ENCODE measurements at places on chromosomes 5 and 9.

DNA sequence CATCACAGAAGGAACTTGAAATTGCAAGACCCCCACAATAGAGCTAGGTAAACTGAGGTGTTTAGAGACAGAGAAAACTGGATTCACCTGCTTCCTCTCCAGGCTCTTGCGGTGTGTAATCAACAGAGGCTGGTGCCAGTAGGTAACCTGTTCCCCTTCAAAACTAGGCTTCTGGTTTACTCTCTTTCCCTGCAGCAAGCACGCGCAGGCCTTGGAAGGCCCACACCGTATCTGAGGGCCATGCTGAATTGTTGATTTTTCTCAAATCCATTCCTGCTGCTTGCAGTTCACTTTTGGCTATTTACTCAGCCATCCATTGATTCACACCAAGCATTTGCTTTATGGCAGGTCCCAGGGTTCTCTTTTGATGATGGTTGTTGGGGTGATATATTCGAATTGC lies 667 bp upstream of the FRRS1L start:
- no peak for DNase-seq

DNA sequence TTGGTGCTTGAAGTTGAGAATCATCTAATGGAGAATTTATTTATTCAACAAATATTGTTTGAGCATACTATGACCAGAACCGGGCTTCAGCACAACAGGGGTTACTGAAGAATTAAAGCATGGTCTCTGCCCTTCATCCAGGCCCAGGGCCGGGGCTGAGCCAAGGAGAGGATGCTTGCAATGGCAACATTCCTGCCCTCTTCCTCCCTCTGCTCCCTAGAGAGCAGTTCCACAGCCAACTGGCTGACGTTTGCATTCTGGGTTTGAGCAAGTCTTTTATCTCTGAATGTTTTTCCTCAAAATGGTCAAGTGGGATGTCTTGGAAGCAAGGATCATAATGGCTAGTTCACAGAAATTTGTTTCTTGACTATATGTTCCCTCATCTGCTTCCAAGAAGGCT lies 80.7 kb downstream of the GLDC start:
- no peak for DNase-seq

GRCh38 chr9:134390537-134390936 lies 64.3 kb downstream of the RXRA start:
- peak; percentile 38 for DNase-seq

GRCh38 chr9:81609782-81610739 lies 79.3 kb downstream of the TLE1 start:
- peak; percentile 23 for DNase-seq

- DNase-seq = peak; percentile 53
Measured at GRCh38 chr5:99004960-99005359, 76.2 kb upstream of the CHD1 start.

DNA sequence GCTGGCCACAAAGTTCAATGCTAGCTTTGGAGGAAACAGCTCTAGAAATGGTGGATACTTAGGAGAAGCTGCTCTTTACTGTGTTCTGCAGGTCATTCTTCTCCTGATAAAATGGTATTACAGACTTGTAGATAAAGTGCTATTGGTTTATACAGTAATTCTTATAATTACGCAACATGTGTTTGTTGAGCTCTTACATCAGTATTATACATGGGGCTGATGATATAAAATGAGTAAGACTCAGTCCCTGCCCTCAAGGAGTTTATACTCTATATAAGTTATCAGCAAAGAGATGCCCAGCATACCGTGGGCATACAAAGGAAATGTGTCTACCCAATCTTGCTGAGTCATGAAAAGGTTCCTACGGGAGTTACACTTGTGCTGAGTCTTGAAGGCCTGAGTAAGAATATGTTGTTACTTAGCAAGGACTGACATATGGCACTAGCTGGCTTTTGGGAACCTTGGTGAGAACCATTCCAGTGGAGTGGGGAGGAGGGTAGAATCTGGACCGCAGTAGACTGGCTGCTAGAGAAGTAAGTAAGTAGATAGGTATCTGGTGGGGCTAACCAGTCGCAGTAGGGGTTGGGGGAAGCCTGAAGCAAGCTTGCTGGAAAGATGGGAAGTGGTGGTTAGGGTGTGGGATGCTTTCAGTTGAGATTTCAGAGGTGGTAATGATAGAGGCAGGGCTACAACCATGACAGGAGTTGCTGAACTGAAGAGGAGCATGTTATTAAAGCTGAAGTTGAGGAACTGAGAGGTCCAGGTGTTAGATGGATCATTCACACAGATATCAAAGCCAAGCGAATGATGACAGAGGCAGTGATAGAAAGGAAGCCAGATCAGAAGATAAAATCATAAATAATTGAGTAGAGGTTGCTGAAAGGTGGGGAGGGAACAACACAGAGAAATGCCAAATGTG lies 11.1 kb upstream of the TTC23L start:
- DNase-seq = no peak

DNA sequence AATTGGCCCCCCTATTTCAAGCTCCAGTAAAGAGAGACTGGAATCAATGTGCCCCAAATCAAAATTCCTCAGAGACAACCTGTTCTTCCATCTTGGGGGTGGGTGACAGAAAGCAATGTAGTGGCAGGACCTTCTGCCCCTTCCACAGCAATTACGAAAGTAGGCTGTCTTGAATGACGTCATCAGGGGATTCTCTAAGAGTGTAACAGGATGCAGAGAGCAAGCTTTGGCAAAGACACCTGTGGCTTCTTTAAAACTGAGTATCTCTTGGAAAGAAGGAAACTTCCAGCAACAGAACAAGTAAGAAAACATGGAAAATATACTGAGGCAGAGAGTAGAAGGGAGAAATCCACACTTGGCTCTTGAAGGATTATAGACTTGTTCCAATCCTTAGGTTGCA lies 247.6 kb upstream of the PDE4D start:
- DNase-seq = no peak

Measured in CD14-positive monocyte (primary cell).